HS-5 (cell line): ENCODE measurements at places on chromosomes 2 and 18.
A peak's percentile ranks its signal among the peaks of the same experiment; 100 is the strongest.

GRCh38 chr2:237498341-237498740 lies 11.3 kb downstream of the MLPH start:
- DNase-seq, result no peak

DNA sequence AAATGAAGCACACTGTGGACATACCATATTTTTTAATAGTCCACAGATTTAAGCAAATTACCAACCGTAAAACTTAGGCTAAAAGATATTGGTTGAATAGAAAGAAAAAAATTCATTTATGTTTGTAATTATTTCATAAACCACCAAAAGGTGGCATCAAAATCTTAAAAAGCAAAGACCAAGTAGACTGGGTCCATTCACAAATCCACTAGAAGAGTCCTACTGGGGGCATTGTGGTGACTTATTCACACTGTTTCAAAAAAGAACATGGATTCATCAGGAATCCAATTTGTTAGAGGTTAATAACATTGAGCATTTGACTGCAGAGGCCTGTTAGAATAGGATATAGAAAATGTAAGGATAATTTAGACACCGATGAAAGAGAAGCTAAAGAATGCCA lies 194.9 kb upstream of the KYNU start:
- no peak for DNase-seq

GRCh38 chr18:9404565-9405060 lies 70.0 kb downstream of the TWSG1 start:
- no peak for DNase-seq

- peak; percentile 31 for DNase-seq
Observed at GRCh38 chr2:223523551-223524001, 78.6 kb downstream of the SCG2 start.

DNA sequence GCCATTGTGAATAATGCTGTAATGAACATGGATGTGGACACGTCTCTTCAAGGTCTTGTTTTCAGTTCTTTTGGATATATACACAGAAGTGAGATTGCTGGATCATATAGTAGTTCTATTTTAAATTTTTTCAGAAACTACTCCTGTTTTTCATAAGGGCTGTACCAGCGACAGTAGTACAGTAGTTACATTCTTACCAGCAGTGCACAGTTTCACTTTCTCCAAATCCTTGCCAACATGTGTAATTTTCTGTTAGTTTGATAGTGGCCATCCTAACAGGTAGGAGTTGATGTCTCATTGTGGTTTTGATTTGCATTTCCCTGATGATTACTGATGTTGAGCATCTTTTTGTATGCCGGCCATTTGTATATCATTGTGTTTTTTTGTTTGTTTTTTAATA lies 81.7 kb downstream of the EPC2 start:
- no peak for DNase-seq
